ENCODE measurements at places on chromosomes 3 and 15.

DNA sequence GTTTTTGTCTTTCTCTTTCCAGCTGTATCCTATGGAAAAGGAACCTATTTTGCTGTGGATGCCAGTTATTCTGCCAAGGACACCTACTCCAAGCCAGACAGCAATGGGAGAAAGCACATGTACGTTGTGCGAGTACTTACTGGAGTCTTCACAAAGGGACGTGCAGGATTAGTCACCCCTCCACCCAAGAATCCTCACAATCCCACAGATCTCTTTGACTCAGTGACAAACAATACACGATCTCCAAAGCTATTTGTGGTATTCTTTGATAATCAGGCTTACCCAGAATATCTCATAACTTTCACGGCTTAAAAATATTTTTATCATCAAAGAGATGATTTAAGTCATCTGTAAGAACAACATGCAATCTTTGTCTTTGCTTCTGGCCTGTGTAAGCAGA lies 44.9 kb upstream of the PARP14 start:
- no peak for DNase-seq

GRCh38 chr3:88311826-88312225 lies 162.1 kb downstream of the C3orf38 start:
- no peak for DNase-seq

GRCh38 chr15:98744506-98744905 lies 96.2 kb downstream of the IGF1R start:
- no peak for DNase-seq

- no peak for DNase-seq
Observed at GRCh38 chr3:6182476-6182875, 678.4 kb upstream of the GRM7 start.

- DNase-seq = no peak
Observed at GRCh38 chr3:36734742-36735141, 29.6 kb downstream of the DCLK3 start.

- DNase-seq = no peak
Observed at GRCh38 chr3:54008099-54008498, 114.3 kb upstream of the CACNA2D3 start.

GRCh38 chr3:114452937-114453336 lies 159.1 kb downstream of the TIGIT start:
- DNase-seq = no peak

Data from substantia nigra (tissue), 51 donors.